ENCODE measurements at places on chromosomes 11 and 22.

GRCh38 chr11:14975252-14975587, 3.1 kb upstream of the CALCA start:
- no peak for DNase-seq

DNA sequence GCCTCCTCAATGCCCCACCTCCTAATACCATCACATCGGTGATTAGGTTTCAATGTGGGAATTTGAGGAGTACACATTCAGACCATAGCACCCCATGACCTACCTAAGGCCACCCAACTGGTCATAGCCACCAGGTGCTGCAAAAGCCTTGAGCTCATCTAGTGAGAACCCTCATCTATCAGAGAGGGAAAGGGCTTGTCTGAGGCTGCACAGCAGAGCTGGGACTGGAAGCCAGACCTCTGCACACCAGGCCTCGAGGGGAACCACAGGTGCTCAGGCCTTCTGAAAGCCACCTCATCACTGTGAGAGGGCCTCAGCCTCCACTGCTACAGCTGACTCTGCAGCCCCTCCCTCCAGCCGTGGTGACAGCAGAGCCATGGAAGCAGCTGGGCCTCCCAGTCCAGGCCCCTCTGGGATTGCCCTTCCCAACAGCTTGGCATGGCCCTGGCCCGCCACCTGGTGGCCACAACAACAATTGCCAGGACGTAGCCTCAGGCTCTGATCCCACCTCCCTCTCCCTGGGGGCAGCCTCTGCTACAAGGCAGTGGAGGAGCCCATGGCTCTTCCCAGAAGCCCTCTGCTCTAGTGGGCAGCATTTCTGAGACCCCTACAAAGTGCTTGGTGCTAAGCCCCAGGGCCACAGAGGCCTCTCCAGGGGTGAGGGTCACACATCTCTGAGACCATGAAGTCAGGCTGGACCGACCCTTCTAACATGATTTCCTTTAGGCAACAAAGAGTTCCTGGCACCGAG, 41.0 kb upstream of the PRDM11 start:
- DNase-seq: peak; percentile 82

DNA sequence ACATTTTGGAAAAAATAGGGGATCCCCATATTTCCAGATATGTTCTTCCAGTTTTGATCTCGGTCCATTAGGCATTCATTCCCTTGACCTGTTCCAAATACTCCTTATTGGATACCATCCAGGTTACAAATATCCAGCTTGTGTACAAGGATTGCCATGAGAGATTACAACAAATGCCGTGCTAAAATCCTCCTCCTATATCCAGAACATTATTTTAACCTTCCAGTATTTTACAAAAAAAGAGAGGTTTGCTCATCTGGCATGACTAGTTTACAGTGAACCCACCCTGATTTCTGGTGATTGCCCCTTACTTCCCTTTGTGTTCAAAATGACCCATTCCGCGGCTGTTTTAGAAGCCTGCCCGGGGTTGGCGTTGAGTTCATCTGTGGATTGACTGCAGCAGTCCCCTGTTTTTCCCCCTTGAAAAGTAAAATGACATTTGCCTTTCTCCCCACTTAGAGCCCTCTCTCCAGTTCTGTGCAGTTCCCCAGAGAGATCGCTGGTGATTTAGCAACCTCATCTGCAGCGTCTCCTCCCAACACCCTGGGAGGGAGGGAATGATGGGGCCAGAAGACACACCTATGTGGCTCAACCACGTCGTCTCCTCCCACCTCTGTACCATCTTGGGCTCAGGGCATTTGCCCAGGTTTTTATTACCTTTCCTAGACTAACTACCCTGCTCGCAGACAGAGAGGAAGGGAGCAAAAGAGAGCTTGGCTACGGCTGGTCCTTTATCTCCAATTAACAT, 73.6 kb downstream of the DSCAML1 start:
- DNase-seq: no peak

GRCh38 chr11:21653951-21654421, 538.9 kb upstream of the ANO5 start:
- DNase-seq: no peak

GRCh38 chr22:49966041-49966773, 5.6 kb downstream of the PIM3 start:
- DNase-seq: no peak

DNA sequence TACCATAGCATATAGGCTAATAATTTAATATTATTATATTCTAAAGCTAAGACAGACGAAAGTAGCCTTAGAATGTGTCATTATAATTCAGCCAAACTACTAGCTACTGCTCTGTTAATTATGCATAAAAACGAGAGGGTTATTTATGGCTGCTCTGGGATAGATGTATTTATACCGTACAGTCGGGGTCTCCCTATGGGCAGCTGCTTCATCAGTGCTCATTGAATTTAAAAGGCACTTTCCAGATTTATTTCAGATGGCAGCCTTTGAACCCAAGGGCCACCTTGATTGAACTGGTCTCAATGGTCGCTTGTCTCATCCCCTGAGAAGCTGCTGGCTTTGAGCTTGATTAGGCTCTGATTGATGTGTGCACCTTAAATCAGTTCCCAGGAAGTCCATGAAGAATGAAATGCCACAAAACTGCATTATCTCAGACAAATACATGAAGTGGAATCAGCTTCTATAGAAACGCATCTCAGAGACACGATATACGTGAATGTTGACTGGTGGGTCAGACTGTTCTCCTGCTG, 377.6 kb downstream of the LRRC4C start:
- no peak for DNase-seq

- peak; percentile 21 for DNase-seq
Measured at GRCh38 chr11:11400635-11401232, 47.7 kb upstream of the CSNK2A3 start.

- no peak for DNase-seq
Measured at GRCh38 chr11:67277231-67277961, 11.1 kb downstream of the GRK2 start.

- DNase-seq: no peak
Measured at GRCh38 chr11:15970506-15971214, 385.7 kb downstream of the SOX6 start.

DNA sequence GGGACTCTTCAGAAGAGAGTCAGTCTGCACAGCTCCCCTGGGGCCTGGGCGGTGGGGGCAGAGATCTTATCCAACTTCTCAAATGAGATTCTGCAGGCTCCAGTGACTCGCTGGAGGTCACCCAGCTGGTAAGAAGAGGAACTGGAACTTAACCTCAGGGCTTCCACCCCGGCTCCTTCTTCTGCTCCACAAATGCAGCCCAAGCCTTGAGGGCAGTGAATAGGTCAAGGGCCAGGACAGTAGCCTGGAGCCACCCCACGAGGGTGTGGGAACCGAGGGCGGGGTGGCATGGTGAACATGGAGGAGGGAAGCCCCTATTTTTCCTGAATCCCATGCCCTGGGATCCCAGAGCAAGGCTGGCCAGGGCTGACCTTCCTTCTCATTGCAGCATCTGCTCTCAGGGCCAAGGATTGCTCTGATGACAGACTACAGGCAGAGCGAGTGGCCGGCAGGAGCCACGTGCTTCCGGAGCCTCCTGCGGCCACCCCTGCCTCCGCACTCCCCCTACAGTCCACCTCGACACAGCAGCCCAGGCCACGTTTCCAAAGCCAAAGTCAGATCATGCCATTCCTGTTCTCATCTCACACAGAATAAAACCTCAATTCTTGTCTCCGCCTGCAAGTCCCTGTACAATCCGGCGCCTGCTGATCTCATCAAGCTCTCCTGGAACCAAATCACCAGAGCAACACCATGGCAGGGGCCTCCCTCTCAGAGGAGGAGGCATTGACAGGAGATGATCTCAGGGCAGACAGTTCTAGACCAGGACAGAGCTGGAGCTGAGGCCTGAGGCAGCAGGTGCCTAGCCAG, 21.1 kb upstream of the UPK3A start:
- DNase-seq: peak; percentile 81

DNA sequence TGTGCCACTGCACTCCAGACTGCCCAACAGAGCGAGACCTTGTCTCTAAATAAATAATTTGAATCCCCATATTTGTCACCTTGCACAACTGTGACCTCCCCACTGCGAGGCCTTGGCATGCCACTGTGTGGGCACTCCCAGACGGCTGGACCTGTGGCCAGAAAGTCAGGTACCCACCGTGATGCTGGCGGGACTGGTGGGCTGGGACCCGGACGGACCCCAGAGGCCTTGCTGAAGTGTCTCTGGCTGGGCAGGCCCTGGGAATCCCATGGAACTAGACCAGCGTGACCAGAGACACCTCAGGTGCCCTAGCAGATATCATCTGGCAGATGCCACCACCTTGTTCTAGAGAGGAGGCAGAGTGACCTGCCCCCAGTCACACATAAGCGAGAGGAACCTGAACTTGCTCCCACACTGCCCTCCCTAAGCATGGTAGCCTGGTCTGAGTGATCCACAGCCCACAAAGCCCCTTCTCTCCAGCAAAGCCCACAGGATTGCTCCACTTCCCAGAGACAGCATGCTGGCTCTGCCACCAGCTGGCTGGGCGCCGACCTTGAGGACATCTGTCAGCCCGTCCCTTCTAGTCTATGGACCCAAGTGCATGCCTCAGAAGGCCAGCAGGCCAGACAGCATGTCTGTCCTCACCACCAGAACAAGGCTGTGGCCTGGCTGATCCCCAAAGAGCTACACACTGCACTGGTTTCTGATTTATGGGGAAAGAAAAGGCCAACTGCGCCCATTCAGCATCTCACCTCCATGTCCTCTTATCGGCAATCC, 9.5 kb downstream of the MACROD1 start:
- no peak for DNase-seq

- DNase-seq: no peak
Measured at GRCh38 chr11:105574974-105575373, 34.9 kb upstream of the GRIA4 start.

- no peak for DNase-seq
Measured at GRCh38 chr22:38567531-38568285, 2.3 kb downstream of the DMC1 start.

DNA sequence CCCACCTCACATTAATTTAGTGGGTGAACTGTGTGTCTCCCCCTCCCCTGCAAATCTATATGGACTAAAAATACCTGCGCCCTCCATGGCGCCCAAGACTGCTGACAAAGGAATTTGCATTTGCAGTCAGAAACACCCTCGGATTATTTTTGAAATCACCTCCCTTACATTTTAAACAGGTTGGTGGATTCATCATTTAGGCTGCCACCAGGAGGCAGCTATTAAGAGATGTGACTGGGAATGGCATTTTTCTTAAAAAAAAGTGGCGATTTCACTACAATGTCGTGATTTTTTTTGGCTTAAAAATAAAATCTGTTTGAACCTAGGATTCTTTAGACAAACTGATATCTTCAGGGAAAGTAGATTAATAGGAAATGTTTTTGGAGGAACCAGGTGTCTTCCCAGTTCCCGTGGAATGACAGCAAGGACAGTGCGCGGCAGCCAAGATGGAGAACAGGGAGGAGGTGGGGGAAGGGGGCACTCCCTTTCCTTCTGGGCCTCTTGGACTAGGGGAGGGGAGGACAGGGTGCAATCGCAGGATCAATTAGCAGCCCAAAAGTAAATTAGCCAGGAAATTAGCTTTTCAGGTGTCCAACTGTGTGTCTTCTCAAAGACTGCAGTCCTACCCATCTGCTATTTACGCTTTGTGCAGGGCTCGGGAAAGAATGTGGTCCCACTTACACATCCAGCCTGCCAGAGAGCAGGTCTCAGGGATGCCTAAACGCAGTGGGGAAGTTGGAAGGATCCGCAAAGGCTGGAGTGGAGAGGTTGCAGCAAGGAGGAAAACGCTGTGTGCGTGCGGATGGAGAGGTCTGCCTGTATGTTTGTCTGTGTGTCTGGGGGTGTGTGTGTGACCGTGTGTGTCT, 496.4 kb downstream of the NTM start:
- no peak for DNase-seq

DNA sequence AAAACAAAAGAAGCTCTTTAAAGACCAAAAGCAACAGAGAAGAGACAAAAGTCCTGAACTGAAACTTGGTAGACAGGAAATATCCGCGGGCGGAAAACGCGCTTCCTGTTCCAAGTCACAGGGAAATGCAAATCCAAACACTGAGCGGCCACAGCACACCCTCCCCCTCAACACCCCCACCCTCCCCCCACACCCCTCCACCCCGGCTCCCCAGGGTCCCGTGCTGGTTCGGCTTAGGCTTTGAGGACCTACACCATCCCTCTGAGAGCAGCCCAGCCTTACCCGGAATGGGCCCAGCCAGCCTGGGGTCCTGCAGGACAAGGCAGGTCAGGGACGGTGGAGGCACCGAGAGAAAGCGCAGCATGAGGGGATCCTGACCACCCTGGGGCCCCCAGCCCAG, 160.4 kb downstream of the BRD1 start:
- DNase-seq: no peak

- no peak for DNase-seq
Measured at GRCh38 chr11:134562941-134563471, 151.0 kb upstream of the B3GAT1 start.

DNA sequence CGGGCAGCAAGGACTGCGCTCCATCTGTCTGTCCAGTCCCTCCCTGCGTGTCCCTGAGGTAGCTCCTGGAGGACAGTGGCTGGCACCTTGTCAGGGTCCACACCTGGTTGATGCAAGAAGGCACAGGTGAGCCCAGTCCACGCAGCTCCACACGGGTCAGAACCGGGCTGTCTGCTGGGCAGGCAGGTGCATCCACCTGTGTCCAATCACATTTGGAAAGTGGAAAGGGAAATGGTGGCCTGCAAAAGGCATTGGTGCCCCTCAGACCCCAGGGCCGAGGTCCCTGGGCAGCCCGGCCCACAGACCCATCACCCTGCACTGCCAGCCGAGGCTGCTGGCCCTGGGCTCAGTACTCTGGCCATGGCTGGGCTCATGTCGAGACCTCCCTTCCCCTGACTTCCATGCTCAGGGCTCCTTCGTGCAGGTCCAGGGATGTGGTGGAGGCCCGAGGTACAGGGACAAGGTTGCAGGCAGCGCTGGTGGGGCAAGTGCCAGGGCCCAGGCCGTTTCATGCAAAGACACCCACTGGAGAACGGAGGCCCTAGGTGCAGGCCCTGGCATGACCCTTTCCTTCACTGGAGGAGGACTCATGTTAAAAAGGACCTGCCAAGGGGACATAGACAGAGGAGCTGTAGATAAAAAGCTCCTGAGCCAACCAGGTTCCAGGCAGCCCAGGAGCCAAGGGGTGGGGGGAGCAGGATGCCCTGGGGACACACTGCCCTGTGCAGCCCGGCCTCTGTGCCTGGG, 38.9 kb upstream of the TH start:
- DNase-seq: no peak

GRCh38 chr11:47051217-47051616, 114.7 kb downstream of the CSTPP1 start:
- DNase-seq: no peak

DNA sequence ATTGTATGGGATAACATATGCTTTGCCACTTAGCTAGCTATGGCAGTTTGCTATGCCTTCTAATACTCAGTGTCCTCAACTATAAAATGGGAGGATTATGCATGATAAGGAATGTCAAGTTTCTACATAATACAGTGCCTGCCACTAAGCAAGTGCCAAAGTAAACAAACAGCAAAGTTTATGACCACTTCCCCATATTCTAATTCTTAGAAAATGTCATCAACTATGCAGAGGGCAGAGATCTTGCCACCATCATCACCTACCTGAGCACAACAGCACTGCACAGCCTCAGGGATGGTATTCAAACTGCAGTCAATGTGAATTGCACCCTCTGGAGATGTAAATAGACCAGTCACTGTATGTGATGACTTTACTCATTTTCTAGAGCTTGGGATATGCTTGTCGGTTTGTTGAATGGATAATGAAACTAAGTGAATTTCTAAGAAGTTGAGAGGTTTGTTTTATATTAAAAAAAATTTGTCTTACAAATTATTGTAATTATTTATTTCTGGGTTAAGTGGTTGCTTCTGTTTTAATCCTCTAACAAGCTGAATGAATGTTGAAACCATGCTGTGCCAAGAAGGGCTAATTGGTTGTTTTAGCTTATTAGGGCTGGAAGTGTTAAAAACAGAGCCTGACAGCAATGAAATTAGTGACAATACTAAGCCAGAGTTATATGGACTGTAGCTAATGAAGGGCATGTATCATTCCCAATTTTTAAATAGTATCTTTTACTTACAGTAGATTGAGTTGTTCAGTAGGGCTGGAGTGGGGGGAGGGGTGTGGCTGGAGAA, 398.4 kb downstream of the CNTN5 start:
- DNase-seq: peak; percentile 14
